ENCODE measurements at places on chromosomes 6 and 20. TPM values are rescaled to one million over a fixed set of nuclear protein-coding genes. Genes with fewer than 3 reads are reported as not detected.

GRCh38 chr20:53941680-53942471, 128.5 kb downstream of the BCAS1 start:
- DNase-seq = no peak

GRCh38 chr6:12232821-12233220, 57.3 kb upstream of the EDN1 start:
- DNase-seq = no peak

GRCh38 chr6:158818581-158819212, 471 bp downstream of the EZR start:
- DNase-seq = no peak

DNA sequence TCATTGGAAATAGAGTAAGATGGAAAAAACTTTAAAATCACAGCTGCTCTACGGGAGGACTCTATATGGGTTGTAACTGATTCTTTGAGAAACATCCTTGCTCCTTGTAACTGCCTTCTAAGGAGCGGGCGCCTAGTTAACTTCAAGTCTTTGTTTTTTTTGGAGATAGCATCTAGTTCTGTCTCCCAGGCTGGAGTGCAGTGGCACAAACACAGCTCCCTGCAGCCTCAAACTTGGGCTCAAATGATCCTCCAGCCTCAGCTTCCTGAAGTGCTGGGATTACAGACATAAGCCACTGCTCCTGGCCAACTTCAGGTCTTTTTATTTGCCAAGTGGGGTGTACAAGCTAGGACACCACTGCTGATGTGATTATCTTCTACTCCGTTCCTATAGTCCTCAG, 506.4 kb upstream of the SOX4 start:
- no peak for DNase-seq

GRCh38 chr20:4059606-4060005, 44.2 kb upstream of the RNF24 start:
- no peak for DNase-seq

GRCh38 chr20:4998160-4998651, 3.1 kb downstream of the SLC23A2 start:
- no peak for DNase-seq

- no peak for DNase-seq
Observed at GRCh38 chr6:152146385-152146784, 338.9 kb downstream of the ESR1 start.

GRCh38 chr6:11272491-11273192, 40.2 kb upstream of the NEDD9 start:
- no peak for DNase-seq

DNA sequence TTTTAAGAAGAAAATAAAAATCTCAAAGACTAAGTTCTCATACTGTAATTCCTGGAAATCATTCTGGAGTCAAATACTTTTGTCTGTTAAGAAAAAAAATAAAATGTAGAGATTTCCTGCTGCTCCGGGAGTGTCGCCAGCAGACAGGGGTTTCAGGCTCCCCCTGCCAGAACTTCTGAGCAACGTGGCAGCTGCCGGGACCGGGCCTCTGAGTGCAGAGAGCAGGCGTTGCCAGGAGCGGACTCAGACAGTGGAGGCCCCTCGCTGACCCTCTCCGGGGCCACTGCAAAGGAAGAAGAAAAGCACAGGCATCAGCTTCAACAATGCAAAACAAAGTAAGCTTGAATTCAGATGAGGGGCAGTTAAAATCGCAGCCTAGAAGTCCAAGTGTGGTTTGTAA, 95.5 kb downstream of the THBS2 start:
- no peak for DNase-seq

DNA sequence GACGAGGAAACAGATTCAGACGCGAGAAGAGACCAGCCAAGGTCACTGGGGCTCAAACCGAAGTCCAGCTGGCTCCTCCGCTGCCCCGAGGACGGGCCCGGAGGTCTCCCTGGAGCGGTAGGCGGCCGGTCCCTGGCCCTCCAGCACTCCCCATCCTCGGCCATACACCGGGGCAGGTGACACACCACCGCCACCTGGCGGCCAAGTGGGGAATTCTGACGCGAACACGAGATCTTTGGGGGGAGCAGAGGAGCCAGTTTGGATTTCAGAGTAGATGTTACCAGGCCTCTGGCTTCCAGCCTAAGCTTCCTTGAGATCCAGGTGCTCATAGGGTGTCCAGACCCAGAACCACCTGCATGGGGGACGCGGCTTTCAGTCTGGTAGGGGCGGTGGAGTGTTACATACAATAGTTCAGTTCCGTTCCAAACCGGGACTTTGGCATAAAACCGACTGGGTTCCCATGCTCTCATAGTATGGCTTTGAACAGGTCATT, 16.1 kb downstream of the BPIFB1 start:
- no peak for DNase-seq

GRCh38 chr20:47863981-47864380, 78.7 kb upstream of the SULF2 start:
- DNase-seq = no peak

DNA sequence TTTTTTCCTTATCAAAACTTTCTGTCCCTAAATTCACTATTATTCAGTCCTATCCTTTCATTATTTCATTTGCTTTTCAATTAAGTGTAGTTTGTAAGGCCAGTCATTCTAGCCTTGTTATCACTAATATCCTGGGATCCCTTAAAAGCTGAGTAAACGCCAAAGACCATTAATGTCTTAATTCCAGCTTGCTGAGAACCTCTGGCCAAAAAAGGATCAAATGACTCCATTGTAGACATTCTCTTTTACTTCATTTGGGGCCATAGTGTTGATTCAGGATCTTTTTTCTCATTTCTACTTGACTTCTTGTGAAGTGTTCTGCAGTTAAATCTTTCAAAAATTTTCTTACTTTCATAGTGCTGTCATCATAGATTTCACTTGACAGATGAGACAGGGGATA, 379.7 kb downstream of the LAMA2 start:
- DNase-seq = no peak

PABPC1L gene
- 3.3 TPM for total RNA-seq

TCFL5 gene
- total RNA-seq = 10.6 TPM

PRKN gene
- total RNA-seq = 0.59 TPM

PTCHD4 gene
- 3.3 TPM for total RNA-seq

Measured in pulmonary artery endothelial cell (primary cell).